ENCODE measurements at places on chromosomes 16 and 17. TPM values are rescaled to one million over a fixed set of nuclear protein-coding genes. Genes with fewer than 3 reads are reported as not detected.

DNA sequence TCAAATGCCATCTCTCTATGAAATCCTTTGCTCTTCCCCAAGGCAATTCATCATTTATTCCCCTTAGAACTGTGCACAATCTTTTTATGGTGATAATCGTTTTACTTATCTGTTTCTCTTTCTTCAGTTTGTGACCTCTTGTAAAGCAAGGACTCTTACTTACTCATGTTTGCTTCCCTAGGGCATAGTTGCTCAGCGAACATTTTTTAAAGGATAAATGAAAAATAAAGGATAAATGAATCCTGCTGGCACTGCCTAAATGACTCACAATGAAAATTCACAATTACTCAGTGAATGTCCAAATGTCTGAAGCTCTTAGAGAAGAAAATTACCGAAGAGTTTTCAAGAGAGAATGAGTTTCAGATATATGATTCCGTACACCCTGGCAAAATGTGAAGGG is 671.7 kb downstream of the CDH11 start:
- no peak for DNase-seq

DNA sequence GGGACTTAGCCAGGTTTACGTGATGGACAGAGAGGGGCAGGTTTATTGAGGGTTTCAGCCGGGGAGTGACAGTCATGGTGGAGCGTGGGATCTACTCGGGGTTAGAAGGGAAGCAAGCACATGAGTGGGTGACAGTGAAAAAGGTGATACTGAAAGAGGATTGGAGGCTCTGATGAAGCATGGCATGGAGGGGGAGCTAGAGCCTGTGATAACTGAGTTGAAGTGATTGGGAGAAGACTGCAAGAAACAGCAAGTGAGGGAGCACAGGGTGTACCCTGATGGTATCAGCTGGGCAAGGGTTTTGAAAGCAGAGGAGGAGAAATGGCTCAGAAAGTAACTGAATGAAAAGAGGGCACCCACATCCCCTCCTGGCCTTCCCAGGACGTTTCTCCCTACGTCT is 6.7 kb upstream of the KSR1 start:
- no peak for DNase-seq

DNA sequence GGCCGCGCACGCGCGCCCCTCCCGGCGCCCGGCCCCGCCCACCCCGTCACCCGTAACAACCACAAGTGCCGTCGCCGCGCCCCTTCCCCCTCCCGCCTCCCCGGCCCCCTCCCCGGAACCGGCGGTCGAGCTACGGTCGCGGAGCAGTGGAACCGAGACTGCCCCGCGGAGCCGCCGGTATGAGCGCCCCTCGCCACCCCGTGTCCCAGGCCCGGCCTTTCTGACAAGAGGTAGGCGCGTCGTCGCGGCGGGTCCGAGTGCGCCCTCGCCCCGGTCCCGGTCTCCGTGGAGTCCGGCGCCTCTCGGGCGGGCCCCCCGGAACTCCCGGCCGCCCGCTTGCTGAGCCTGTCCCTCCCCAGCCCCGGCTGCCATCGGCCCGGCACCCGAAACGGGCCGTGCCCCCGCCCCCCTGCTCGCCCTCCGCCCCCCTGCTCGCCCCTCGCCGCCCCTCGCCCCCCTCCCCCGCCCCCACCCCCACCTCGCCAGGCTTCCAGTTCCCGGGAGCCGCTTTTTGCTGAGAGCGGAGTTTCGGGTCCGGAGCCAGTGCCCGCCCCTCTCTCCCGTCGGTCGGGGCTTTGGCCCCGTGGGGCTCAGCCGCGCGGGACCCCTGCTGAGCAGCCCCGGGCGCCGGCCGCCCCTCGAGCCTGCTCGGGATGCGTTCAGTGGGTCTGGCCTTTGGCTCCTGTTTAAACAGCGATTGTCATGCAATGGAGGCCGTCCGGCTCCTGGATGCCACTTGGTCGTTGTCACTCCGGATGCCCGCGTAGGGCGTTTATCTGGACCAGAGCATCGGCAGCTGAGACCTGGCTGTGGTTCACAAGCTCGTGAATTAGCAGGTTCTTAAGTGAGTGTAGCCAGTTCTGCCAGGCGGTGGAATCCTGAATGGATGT is at the start of gene SEC14L1:
SEC14L1 (plus strand) TSS at position 92 of the 890 bp plus-strand sequence. CDS start 2,628 bp downstream, outside the sequence.
- peak; percentile 63 for DNase-seq

- no peak for DNase-seq
Observed at GRCh38 chr16:80594756-80595155, 54.0 kb downstream of the DYNLRB2 start.

- no peak for DNase-seq
Observed at GRCh38 chr16:89453501-89454321, 36.6 kb downstream of the ANKRD11 start.

DNA sequence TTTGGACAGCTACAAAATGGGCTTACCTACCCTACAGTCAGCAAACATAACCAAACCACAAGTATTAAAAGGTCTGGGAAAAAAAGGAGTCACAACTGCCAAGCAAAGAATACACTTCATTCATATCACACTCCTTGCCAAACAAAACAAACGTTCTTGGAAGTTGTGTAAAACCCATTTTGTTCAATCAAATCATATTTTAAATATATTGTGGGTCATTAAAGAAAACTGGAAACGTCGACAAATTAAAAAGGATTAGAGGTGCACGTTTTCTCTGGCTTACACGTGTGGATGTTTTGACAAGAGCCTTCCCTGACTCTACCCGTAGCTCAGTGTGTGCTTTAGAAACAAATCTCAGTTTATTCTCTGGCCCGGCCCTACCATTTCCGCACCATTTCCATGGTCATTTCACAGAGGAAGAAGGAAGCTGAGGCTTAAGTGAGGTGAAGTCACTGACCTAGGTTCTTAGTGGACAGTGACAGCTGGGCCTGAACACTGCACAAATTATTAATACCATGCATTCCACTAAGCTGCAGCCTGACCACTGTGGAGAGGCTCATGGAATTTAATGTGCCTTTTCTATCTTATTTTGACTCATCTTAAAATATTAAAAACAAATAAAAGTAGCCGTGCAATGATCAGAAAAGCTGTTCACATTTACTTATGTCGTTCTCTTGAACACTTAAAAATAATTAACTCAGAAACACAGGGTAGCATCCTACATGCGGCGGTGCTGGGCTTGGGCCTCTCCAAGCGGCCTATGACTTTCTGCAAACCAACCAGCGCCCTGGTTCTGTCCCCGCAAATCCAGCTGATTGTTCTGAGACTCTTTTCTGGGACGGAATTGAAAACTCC is 968 bp downstream of the CEP112 start:
- DNase-seq: peak; percentile 45

DNA sequence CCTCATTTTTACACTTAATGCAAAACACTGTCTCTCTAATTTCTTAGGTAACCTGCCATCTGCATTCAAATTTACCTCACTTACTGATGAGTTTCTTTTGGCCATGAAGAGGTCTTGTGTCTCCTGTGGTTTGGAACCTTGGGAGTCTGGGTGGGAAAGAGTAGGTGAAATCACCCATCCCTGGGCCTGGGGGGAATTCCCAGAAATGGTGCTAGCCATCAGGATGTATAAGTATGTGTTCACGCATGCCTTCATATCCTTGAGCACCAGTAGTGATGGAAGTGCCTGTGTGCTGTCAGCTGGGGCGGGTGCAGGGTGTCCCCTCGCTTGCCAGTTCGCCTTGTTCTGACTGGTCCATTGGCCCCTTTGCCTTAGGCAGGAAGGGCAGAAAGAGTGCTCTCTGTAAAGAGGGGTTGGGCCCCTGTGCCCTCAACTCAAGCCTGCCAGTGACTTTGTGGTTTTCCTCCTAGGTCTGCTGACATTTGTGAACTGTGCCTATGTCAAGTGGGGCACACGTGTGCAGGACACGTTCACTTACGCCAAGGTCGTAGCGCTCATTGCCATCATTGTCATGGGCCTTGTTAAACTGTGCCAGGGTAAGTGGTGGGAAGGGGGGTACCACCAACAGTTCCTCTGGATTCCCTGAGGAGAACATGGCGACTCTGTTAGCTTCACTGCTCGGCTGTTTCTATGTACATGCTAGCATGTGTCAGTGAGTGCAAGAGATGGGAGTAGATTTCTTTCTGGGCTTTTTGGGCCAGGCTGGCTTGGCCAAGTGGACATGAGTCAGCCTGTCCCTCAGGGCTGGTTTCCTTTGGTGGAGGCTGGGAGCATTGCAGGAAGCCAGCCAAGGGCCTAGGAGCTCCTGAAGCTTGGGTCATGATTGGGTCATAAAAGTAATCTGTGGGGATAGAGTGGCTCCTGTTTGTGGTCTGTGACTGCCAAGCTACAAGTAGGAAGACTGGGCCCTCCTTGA is 23.2 kb downstream of the SLC7A6OS start:
- DNase-seq: peak; percentile 75

- DNase-seq: no peak
Observed at GRCh38 chr17:81807210-81807719, 3.3 kb downstream of the GCGR start.

GRCh38 chr16:62596125-62596524 is 559.9 kb upstream of the CDH8 start:
- DNase-seq: no peak

GRCh38 chr16:27127308-27127707 is 60.6 kb downstream of the C16orf82 start:
- no peak for DNase-seq

GRCh38 chr16:54080524-54081008 is 206.0 kb downstream of the IRX3 start:
- DNase-seq: peak; percentile 79

DNA sequence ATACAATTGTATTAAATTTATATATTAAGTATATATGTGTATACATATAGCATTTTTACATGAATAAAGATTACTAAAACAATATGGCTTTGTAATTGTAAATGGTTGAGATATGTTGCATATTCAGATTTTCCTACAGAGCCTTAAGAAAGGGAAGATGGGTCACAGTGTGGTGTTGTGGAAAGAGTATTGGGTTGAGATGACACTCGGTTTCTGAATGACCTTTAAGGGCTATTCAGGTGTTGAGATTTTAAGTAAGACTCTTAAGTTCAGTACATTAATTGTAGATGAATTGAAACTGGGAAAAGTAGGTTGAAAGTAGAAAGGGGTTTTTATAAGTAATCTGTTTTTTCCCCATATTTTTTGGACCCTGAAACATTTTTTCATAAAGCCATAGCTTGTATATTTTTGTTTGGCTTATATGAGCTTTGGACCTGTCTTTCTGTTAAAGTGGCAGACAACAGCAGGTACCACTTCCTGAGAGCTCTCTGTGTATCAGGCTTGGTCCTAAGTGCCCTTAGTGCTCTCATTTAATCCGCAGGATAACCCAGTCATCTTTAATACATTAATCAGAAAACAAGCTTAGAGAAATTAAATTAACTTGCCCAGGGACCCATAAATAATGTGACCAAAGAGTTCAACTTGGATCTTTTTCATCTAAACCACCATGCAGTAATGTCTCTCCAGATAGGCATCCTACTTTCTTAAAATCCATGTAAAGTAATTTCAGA is 48.5 kb upstream of the MRC2 start:
- DNase-seq: no peak

- no peak for DNase-seq
Observed at GRCh38 chr17:14316126-14316832, 15.4 kb downstream of the HS3ST3B1 start.

GRCh38 chr16:77037696-77038347 is 153.2 kb upstream of the MON1B start:
- no peak for DNase-seq

DNA sequence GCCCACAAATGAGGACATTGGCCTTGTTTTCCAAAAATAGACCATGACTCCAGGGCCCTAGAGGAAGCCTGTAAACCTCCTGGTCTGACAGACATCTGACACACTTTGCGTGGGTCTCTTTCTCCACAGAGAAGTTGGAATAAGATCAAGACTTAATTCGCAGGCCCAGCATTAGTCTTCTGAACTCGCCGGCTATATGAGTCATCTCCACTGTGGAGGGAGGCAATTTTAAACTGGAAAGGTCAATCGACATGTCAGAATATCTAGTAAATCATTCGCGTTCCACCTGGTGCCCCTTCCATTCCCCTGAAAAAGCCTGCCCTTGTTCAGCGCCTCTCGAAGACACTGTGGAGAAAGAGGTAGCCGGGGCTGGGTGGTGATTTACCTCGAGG is 140.1 kb downstream of the CLEC16A start:
- peak; percentile 60 for DNase-seq

GRCh38 chr16:84059111-84059510 is 16.5 kb upstream of the SLC38A8 start:
- no peak for DNase-seq

DNA sequence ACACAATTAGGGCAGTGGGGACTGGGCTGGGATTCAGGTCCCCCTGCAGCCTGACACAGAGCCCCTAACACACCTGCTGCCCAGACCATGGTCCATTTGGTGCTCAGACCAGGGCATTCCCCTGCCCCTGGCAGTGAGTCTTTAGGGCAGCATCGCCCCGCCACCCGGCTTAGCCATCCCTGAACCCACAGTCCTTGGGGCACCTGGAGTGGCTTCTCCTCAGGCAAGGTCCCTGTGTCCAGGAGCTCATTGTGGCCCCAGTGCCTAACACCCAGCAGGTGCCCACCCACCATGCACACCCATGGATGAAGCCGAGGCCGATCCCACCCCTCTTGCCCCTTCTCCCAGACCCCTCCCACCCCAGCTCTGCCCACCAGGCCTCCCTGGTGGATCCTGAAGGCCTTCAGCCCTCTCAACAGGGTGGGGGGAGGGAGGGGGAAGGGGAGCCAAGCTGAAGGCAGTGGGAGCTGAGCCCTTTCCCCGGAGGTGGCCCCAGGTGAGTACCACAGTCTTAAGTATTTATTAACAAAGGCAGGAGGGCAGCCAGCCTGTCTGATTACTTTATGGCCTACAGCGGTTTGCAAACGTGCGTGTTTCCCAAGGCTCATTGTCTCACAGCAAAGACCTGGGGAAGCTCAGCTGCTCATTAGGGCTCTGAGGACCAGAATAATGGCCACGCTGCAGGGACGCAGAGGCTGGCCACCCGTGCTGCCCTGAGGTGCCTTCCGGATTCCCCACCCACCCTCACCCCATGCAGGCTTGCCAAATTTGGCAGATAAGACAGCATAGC is 38.5 kb downstream of the RBFOX3 start:
- DNase-seq: no peak

- DNase-seq: no peak
Observed at GRCh38 chr17:42522798-42523278, 13.2 kb upstream of the NAGLU start.

- no peak for DNase-seq
Observed at GRCh38 chr17:22492331-22492730, 800.0 kb downstream of the KCNJ18 start.

Gene ITGAD
- not detected for total RNA-seq

Gene LRRC36
- not detected for total RNA-seq

Gene KRTAP2-2
- not detected for total RNA-seq

Gene STUB1
- 227 TPM for total RNA-seq

Gene NTN1
- 4.8 TPM for total RNA-seq

Gene HBA1
- not detected for total RNA-seq

Gene KRTAP3-2
- total RNA-seq: not detected

Gene RSAD1
- total RNA-seq: 16.6 TPM

Gene CCL17
- 14.2 TPM for total RNA-seq

Gene MCRIP1
- 51.4 TPM for total RNA-seq

Gene KRT33A
- total RNA-seq: not detected

Gene ARL5C
- total RNA-seq: not detected

Measured in A172 (cell line).